Mesendoderm (in vitro differentiated cells): ENCODE measurements at places on chromosomes 7 and 10.

- peak; percentile 34 for DNase-seq
These were observed 725.4 kb downstream of the PHTF2 start for GRCh38 chr7:78523930-78524329.

- peak; percentile 76 for DNase-seq
These were observed 822.3 kb downstream of the PHTF2 start for GRCh38 chr7:78620920-78621319.

DNA sequence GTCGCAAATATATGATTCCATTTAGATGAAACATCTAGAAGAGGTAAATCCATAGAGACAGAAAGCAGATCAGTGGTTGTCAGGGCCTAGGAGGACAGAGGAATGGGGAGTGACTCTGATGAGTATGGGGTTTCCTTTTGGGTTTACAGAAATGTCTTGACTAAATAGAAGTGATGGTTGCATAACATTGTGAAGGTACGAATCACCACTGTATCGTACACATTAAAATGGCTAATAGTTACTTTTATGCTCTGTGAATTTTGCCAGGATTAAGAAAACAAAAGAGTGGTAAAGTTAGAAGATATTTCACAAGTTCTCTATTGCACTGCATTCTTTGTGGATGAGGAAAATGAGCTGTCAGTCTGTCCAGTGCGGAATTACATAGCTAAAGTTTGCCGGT lies 407.4 kb downstream of the KCNMA1 start:
- DNase-seq, result no peak

DNA sequence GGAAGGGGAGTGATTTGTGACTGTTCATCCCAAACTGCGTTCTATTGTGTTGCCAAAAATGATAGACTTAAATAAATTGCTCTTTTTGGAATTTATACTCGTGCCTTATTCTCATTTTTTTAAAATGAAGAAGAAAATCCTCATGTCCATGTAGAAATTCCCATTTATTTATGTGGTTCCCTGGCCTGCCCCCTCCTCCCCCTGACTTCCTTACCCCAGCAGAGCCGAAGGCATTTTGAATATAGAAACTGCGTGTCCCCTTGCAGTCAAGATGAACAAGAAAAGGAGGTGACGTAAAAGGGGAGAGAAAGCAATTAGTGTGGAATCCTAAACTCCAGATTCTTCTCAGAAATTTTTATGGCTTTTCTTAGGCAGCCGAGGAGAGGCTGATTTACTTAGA lies 126.1 kb downstream of the FAM204A start:
- DNase-seq, result no peak

DNA sequence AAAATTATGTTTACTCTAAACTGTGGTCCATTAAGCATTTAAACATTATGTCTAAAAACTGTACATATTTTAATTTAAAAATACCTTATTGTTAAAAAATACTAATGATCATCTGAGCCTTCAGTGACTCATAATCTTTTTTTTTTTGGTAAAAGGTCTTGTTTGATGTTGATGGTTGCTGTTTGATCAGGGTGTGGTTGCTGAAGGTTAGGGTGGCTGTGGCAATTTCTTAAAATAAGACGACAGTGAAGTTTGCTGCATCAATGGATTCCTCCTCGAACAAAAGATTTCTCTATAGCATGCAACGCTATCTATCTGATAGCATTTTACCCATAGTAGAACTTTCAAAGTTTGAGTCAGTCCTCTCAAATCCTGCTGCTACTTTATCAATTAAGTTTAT lies 180.0 kb upstream of the AHR start:
- no peak for DNase-seq

- DNase-seq, result no peak
These were observed 72.4 kb downstream of the AGMO start for GRCh38 chr7:15489383-15489782.

GRCh38 chr7:146647445-146647844 lies 530.8 kb downstream of the CNTNAP2 start:
- DNase-seq, result no peak

DNA sequence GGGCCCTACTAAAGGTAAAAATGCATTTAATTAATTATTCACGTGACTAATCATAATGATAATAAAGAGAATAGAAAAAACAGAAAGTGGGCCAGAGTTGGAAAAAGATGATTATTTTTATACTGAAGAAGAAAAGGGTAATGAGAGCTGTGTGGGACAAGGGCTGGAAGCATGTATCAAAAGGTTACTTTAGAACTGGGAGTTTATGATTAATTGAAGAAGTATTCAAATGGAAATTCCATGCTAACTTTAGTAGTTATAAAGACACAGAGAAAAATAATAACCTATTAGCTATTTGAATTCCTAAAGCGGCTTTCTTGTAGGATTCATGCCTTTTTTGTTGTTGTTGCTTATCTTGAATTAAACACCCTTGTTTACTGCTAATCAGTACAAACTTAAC lies 49.9 kb downstream of the MKX start:
- no peak for DNase-seq

DNA sequence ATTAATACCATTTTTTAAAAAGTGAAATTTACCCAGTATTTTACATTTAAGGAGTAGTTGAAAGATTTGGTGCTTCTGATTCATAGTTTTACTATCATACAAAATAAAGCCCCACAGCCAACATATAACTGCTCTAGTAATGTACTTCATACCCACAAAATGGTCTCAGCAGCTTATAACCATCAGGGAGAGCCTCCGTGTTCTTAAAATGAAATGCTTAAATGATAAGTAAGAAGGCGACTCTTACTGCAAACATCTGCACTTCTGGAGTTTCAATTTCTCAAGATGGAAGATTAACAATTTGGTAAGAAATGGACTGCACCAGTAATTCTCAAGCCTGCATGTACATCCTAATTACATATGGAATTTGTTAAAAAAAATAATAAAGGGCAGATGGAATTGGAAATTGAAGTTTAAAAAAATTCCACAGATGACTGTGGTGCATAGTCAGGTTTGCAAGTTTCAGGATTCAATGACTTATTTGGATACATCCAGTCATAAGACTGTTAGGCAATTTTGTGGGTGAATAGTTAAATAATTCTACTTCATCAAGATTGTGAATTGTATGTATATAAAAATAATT lies 461.0 kb downstream of the KIF20B start:
- DNase-seq, result no peak

- DNase-seq, result no peak
These were observed 466.6 kb upstream of the IGFBP3 start for GRCh38 chr7:46387646-46388045.

DNA sequence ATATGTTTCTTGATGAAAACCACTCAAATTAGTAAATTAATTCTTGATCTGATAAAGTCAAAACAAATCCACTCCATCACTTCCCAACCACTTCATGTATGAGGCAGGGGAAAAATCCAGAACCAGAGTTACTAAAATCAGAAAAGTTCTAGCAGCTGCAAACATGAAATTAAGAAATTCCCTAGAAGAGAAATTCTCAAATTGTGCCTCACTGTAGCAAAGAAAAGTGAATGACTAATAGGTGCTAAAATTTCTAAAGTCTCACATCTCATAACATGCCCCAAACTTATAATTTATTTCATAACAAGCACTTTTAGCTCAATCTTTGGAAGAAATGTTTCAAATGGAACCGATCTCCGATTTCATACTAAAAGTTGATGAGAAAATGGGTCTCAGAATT lies 345.0 kb upstream of the AOAH start:
- no peak for DNase-seq

DNA sequence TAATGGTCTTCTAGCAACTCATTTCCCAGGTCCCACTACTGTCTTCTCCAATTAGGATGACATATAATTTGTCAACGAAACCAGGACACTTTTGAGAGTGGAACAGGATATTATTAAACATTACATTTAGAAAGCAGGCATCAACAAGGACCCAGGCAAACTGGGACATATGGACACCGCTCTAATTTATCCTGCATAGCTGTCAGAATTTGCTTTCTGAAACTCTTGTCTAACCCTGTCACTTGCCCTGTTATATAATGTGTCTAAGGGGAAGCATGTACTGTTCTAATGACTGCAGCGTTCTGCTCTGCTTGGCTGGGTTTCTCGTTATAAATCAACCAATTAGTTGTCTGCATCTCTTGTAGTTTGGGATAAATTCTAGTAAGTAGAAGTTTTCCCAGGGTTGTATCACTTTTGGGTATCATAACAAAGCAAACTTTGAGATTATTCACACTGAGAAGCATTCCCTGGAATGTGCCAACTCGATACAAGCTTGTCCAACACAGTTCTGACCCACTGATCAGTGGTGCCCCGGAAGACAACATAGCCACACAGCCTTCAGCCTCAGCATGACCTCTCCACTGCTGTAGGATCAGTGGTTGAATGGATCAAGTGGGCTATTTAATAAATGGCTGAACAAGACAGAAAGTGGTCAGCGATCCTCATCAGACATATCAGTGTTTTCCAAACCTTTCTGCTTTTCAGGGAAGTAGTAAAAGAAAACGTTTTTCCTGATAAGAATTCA lies 228.1 kb downstream of the KIF20B start:
- DNase-seq, result no peak

- DNase-seq, result peak; percentile 80
These were observed 669.4 kb downstream of the NRG3 start for GRCh38 chr10:82544377-82544776.

DNA sequence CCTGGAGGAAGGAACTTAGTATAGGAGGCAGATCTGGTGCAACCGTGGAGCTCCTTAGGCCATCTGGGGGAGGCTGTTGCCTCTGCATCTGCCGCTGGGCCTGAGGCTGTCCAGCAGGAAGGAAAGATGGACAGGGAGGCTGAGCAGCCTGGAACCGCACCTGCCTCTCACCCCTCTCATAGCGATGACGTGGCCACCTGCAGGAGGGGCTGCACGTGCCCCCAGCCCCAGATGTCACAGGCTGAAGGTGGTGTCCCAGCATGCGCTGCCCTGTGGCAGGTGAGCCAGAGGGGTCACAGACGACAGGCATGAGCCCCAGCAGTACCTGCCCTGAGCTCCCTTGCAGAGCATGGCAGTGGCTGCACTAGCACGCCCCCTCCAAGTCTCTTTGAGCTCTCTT lies 283.9 kb downstream of the ACTR3B start:
- DNase-seq, result no peak

DNA sequence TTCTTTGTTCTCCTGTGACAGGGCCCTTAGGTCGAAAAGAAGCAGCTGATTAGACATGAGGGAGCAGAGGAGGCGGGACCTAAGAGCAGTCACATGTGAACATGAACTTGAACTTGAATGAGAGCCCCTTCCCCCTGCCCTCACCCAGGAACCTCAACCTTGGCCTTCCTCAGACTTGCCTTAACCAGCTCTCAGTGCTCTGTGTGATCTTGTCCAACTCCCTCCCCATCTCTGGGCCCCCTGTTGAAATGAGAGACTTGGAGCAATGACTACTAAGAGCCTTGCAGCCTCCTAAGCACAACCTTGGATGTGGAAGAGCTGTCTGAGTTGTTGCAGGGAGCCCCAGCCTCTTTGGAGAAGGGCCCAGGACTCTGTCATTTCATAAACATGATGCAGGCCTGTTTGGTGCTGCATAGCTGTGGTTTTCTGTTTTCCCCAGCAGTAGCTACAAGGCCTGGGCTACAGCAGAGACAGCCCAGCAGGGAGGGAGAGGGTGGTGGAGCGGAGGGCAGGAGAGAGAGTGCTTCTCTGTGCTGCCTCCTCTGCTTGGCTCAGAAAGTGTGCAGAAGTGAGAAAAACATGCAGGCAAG lies 123.9 kb upstream of the ZMIZ1 start:
- DNase-seq, result peak; percentile 50

DNA sequence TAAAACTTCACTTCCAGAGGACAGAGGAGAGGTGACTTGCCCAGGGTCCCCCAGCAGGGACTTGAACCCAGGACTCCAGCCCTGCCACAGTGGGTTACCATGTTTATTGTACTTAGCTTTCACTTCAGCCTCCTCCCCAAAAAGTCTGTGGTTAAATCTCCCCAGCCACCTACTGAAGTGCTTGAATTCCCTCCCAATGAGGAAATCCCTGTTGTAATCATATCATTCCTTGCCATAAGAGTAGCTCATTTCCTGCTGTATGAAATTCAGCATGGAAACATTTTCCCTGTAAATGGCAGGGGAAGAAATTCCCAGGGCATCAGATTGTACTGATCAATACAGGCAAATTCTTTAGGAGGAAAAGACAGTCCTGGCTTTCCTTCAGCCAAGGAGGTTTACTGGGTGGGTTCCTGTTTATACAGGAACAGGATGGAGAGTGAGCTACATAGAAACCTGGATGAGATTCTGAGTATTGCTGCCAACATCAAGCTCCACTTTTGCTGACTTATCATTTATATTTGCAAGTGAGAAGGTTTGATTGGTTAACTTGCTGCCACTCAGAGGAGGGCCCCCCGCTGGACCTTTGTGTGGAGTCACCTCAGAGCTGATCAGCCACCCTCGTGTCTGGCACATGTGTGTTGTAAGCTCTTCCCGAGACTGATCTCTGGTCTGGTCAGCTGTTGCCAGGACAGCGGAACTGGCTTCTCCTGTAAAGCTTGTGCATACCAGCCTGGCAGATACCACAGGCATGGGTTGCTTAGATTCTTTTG lies 16.4 kb upstream of the PDZD8 start:
- DNase-seq, result peak; percentile 68

GRCh38 chr7:129150199-129150996 lies 5.9 kb downstream of the TSPAN33 start:
- DNase-seq, result no peak

GRCh38 chr7:72118366-72118765 lies 293.8 kb downstream of the CALN1 start:
- no peak for DNase-seq

DNA sequence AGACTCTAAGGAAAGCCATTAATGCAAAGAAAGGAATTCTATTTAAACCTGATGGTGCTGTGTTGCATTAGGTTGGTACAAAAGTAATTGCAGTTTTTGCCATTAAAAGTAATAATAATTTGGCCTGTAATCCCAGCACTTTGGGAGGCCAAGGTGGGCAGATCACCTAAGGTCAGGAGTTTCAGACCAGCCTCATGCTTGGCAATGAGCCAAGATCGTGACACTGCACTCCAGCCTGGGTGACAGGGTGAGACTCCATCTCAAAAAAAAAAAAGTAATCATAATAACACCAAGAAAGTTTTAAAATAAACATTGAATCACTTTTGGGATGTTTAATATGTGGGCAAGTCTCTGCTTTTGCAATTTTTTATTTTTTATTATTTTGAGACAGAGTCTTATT lies 107.3 kb upstream of the FRMD4A start:
- DNase-seq, result no peak

DNA sequence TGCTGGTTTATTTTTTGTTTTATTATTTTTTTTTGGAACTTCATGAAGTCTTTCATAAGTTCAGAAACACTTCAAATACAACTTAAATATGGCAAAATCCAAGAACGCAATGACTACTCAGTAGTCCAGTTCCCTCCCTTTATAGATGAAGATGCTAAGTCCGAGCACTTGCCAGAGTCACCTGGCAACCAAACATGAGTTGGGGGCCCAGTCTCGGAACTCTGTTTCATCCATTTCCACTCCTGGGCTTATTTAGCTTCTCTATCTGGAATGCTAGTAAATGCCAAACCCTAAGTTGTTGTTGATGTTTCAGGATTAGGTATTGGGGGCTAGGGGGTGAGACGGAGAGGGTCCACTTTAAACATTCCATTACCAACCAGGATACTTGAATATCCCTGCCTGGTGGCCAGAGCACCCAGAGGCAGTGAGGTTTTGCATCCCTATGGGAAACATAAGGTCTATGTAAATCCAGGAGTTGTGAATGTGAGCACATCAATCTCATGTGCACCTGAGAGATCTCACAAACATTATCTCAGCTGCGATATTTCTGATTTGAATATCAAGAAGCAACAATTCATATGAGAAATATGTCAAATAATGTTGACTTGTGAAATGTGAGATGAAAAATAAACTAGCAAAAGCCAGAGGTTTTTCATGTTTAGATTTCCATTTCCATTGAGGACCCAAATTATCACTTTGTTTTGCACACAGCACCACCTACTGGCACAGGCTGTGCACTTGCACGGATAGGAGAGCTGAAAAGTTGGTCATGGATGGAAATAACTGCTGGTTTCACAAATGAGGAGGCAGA lies 129.3 kb downstream of the PKD1L1 start:
- peak; percentile 53 for DNase-seq

GRCh38 chr10:120182431-120182830 lies 274.6 kb upstream of the PLPP4 start:
- DNase-seq, result no peak
